ENCODE measurements at places on chromosomes 1 and 21.
A peak's percentile ranks its signal among the peaks of the same experiment; 100 is the strongest.

- no peak for DNase-seq
Measured at GRCh38 chr21:44511219-44511937, 28.6 kb downstream of the KRTAP10-1 start.

- DNase-seq, result no peak
Measured at GRCh38 chr1:61181067-61182038, 99.0 kb downstream of the NFIA start.

GRCh38 chr21:23960769-23961168 is 1646.5 kb downstream of the MRPL39 start:
- DNase-seq, result peak; percentile 57

- no peak for DNase-seq
Measured at GRCh38 chr21:42523211-42523610, 9.6 kb downstream of the SLC37A1 start.

DNA sequence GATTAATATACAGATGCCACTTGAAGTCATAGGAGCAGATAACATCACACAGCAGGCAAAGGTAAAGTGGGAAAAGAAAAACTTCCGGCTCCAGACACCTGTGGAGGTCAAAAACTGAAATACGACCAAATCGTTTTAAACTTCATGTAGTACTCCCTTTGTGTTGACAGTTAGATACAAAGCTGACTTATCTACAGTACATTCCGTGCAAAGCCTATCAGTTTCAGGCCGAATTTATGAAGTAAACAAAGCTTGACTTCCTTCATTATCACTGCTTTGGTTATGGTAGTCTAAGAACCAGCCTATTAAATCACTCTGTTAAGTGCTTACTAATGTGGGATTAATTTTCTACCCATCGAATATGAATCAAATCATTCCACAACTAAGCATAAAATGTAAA is 156.3 kb downstream of the SMYD3 start:
- no peak for DNase-seq

DNA sequence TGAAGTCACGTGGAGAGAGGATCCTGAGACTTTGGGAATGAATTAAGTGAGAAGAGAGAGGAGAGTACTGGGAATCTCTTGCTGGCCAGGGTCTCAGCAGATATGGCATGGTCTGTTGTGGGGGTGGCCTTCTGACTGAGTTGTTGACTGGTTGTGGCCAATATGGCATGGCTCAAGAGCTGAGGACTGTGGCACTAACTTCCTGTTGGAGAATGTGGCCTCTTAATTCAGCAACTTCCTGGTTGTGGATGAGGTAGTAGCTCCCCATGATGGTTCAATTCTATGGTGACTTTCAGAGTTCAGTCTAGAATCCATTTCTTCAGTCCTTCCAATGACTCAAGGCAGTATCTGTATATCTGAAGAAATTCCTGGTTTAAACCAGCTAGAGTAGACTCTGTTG is 44.7 kb upstream of the PAXBP1 start:
- peak; percentile 19 for DNase-seq

DNA sequence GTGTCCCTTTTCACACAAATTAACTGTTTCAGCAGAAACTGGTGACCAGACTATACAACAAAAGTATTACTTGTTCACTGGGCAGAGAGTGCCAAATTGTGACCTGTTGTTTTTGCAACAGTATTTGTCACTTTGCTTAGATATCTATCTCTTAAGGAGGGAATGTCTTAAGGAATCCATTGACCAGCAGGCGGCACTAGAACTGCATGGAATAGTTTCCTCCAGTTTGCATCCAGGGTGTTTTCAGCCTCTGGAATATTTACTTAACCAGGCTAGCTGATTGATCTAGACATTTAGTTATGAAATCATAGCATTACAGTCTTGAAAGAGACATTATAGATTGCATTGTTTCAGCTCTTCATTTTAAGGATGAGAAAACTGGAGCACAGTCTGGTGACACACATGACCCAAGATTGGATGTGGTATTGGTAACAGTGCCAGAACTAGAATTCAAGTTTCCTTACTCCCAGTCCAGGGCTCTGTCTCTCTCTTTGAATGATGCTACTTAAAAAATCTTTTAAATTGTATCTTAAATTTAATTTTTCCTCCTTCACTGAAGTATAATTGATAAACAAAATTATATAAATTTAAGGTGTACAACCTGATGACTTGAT is 16.9 kb downstream of the RPTN start:
- peak; percentile 80 for DNase-seq

GRCh38 chr1:230303822-230304221 is 122.3 kb downstream of the PGBD5 start:
- DNase-seq, result peak; percentile 76

DNA sequence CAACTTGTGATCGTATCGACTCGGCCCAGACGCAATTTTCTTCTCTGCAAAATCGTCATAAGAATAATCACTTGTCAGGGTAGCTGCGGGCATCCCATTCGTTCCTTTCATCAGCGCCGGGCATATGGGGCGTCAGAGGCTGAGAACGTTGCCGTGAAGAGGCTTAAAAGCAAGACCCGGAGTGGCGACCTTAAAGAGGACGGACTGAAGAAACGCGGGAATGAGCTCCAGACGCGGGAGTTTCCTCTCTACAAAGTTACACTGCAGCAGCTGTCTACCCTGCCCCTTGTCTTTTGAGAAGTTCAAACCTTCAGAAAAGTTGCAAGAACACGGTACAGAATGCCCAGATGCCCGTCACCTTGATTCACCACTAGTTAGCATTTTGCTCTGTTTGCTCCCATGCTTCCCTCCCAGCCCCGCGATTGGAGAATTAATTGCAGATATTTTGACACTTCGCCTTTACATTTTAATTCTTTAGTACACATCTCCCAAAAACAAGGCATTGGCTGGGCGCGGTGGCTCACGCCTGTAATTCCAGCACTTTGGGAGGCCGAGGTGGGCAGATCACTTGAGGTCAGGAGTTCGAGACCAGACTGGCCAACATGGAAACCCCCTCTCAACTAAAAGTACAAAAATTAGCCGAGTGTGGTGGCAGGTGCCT is 967 bp downstream of the CENPS start:
- peak; percentile 80 for DNase-seq

DNA sequence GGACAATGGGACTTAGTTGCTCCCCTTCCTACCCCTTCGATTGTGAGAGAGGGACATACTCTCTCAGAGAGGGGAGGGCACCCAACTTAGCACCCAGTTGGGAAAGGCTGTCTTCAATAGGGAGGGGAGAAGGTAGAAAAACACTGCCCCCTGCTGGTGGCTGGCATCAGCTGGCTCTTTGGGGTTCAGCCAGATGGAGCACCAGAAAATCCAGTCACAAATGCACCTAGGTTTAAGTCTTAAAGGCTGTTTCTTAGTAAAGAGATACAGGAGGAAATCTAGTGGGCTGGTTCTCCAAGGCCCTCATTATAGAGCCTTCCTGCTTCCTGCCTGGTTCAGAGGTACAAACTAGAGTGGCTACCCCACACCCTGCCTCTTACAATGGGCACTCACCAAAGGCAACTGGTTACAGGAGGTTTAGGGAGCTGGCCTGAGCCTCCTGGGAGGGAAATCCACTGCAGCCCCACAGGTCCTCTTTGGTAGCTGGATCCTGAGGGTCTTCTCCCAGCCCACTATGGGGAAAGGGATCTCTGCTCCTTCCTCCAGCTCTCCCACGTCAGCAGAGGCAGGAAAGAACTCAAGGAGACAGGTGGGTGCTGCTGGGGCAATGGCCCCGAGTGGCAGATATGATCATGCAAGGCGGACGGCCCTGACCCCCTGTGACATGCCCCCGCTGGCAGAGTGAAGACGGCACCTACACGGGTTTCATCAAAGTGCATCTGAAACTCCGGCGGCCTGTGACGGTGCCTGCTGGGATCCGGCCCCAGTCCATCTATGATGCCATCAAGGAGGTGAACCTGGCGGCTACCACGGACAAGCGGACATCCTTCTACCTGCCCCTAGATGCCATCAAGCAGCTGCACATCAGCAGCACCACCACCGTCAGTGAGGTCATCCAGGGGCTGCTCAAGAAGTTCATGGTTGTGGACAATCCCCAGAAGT is 28.3 kb downstream of the EIF2D start:
- peak; percentile 86 for DNase-seq

- no peak for DNase-seq
Measured at GRCh38 chr1:168691541-168691940, 37.5 kb downstream of the DPT start.

Measured in DMS53 (cell line).